Activated T-cell treated with anti-CD3 and anti-CD28 coated beads, Interleukin-2, amount 50 U/mL, for 1 hour (primary cell): ENCODE measurements at places on chromosomes 6 and 20.

DNA sequence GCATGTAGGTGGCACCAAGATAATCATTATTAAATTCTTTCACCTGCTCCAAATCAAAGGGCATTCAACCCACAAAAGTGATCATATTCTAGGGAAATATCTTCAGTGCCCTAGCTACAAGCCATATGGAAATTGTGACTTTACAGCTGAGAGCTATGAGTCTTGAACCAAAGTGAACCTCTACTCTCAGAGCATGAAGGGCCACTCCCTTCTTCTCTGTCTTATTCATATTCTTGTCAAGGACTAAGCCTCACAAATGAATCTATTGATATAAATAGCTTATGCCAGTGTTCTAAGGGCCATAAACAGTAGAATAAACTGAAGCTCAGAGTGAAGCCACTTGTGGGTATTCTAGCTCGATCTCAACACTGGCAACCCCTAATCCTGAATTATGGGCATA is 29.6 kb downstream of the SPINT4 start:
- no peak for DNase-seq

DNA sequence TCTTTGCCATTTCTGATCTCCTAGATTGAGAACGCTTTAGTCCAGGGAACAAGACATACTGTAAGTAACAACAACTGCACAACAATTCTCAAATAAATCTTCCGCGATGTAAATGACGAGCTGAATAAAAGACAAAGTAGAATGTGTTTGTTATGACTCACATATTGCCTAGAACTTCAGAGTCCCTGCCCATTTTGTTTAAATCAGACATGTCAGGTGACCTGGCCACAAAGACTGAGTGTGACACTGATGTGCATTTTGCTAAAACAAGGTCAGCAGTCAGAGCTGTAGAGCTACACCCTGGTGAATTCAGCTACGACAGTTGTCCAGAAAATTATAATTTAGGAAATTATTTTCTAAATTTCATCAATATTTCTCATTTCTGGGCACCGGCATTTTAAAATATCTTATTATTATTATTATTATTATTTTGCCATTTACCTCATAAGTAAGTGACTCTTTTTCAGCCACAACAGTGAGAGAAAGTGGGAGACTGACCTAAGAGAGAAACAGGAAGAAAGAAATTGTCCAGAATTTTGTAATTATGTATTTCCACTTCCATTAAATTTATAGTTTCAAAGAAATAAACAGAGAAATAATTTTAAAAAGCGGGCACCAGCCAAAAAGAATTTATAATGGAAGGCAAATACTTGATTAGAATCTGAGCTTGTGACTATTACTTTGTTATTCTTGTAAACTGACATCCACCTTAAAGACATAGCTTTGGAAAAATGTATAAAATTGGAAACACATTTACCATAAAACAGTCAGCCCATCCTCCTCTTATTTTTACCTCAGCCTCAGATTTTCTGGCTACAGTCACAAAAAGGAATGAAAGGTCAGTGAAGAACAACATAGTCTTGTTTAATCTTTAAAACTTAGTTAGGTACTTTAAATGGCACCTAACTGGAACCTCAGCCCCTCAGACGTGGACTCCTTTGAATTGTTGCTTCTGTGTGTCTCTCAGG is 157.0 kb upstream of the CITED2 start:
- no peak for DNase-seq

GRCh38 chr6:100172322-100172713 is 178.3 kb upstream of the MCHR2 start:
- DNase-seq: no peak

- no peak for DNase-seq
Observed at GRCh38 chr6:35723587-35723986, 13.2 kb upstream of the ARMC12 start.

DNA sequence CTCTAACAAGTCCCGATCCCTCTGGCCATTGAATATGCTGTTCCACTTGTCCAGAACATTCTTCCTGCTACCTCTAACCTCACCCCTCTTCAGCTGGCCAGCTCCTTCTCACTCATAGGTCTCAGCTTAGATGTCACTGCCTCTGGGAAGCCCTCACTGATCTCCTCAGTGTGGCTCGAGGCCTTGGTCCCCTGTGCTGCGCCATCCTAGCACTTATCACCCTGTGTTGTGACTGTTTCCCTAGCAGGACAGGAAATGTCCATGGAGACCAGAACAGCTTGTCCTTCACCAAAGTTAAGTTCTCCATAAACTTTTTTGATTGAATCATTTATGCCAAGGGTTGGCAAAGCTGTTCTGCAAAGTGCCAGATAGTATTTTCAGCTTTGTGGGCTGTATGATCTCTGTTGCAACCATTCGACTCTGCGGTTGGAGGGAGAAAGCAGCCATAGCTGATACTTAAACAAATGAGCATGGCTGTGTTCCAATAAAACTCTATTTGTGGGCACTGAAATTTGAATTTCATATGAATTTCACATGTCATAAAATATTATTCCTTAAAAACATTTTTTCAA is 6.5 kb upstream of the BNIP5 start:
- no peak for DNase-seq

GRCh38 chr6:43269273-43270007 is 26.2 kb downstream of the TTBK1 start:
- DNase-seq: peak; percentile 58

GRCh38 chr6:33128318-33128717 is 52.5 kb downstream of the HLA-DPB1 start:
- DNase-seq: no peak
